Activated CD4-positive, alpha-beta T cell treated with anti-CD3 and anti-CD28 coated beads, Interleukin-10, Interleukin-2, amounts not matched to agents 100 ng/mL and 50 ng/mL, durations not matched to agents 16 hours and 8 hours (primary cell): ENCODE measurements at places on chromosomes 13 and 19.

DNA sequence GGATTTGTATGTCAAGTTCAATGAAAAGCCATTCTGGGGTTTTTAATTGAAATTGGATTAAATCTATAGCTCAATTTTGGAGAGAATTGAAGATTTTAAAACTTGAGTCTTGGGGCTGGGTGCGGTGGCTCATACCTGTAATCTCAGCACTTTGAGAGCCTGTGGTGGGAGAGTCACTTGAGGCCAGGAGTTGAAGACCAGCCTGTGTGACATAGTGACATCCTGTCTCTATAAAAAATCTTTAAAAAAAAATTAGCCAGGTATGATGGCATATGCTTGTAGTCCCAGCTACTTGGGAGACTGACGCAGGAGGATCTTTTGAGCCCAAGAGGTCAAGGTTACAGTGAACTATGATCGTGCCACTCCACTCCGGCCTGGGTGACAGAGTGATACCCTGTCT, 41.2 kb downstream of the VAV1 start:
- DNase-seq: peak; percentile 33

DNA sequence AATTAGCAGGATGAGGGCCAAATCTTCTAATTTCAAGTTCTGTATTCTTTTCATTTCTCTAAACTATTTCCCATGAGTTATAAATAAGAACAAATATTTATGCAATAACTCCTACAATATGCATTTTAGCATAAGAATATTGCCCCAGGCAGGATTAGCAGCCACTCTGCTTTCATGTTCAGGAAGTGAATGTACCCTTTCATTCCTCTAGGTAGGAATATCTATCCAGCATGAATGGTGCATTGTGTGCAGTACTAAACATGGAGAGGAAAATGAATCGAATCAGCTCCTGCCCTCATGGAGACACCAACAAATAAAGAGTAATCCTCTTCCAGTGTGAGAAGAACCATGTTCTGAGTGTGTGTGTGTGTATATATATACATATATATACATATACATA, 41.0 kb downstream of the LHFPL6 start:
- no peak for DNase-seq

GRCh38 chr13:75294110-75294509, 187.9 kb downstream of the TBC1D4 start:
- DNase-seq: no peak

DNA sequence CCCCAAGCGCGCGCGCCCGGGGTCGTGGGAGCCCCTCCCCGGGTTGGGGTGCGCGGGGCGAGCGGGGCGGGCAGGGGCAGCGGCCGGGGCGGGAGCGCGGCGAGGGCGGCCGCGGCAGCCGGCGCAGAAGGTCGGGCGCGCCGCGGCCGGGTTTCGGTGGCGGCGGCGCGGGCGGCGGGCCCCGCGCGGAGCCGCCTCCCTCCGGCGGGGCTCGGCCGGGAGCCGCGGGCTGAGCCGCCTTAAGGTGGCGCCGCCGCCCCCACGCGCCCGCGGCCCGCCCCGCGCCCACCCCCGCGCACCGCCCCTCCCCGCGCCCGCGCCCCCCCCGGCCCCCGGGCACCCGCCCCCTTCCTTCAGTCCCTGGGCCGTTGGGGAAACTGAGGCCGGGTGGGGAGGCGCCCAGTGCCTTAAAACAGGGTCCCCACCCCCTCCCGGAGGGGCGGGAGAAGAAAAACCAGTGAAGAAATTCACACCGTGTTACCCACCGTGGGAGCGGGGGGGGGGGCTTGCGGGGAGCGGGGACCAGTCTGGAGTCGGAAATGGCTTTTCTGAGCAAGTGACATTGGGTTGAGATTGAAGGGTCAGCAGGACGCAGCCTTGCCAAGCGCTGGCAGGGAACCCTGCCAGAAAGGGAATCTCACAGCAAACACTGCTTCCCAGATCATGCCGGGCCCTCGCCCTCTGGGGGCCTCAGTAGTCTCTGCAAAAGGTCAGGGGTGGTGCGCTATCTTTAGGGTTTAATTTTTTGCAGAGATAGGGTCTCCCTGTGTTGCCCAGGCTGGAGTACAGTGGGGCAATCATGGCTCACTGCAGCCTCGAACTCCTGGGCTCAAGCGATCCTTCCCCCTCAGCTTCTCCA, at the start of gene TLE2:
Gene TLE2, minus strand, starts transcription at position 216 of the 859 bp plus-strand sequence. CDS start 376 bp downstream, outside the sequence.
- DNase-seq: no peak

- DNase-seq: no peak
These were observed 67.8 kb downstream of the SUCLA2 start for GRCh38 chr13:47932950-47933923.

GRCh38 chr19:18131841-18132596, 20.9 kb upstream of the PIK3R2 start:
- DNase-seq: no peak

DNA sequence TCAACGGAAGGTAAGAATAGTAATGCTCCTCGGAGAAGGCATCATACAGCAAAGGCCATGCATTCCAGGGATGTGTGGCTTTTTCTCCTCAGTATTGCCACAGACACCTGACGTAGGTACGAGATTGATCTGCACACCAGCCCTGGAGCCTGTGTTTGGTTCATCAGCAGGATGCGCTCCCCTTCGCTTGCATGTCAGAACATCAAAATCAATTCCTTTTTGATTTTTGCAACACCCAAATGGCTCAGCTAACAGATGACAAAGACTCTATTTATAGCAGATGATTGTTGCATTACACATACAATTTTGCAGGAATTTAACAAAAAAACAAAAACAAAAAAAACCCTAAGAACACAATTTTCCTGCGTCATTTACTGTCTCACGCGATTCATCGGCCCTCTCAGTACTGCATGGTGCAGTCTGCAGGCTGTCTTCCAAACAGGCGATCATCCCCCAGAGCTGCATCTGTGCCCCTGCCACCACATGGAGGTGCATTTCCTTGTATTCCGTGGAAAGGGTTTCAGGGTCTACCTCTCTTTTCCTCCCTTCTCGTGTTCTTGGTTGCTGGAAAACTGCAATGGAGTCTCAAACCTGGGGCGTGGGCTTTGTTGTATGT, 207.3 kb downstream of the TEX29 start:
- no peak for DNase-seq

DNA sequence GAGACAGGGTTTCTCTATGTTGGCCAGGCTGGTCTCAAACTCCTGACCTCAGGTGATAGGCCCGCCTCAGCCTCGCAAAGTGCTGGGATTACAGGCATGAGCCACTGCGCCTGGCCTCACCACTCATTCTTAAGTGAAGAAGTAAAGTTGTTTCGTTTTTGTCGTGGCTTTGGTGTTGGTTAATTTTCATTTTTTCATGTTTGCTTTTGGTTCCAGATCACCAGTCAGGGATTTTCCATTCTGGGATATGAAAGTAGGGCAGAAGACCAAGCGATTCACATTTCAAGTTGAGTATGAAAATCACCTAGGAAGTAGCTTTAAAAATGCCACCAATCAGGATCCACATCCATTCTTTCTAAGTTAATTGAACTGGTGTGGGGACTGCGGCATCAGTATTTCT, 289.9 kb downstream of the DIAPH3 start:
- DNase-seq: no peak

GRCh38 chr19:827710-828321, at the start of gene AZU1:
TSS of gene AZU1 (plus strand) at chr19:827837. CDS start at chr19:827847, 10 bp downstream.
- DNase-seq: no peak

DNA sequence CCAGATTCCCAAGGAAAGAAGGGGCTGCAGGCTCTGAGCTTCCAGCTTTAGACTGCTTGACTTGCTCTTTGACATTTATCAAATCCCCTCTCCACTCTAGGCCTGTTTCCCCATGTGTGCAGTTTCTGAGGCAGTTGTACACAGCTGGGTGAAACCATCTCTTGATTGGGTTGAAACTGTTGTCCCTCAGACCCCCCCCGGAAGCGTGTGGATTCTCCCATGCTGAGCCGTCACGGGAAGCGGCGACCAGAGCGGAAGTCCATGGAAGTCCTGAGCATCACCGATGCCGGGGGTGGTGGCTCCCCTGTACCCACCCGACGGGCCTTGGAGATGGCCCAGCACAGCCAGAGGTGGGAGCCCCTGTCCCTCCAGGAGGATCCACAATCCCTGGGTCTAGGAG, 19.7 kb downstream of the BRSK1 start:
- no peak for DNase-seq

- no peak for DNase-seq
These were observed 101.5 kb downstream of the DPF1 start for GRCh38 chr19:38122402-38123093.

- DNase-seq: no peak
These were observed 904.3 kb downstream of the DIAPH3 start for GRCh38 chr13:59259165-59260000.

- no peak for DNase-seq
These were observed 5.2 kb downstream of the TMEM255B start for GRCh38 chr13:113763961-113764792.

- DNase-seq: no peak
These were observed 2672.8 kb upstream of the PCDH20 start for GRCh38 chr13:64088491-64088890.

- no peak for DNase-seq
These were observed 311.5 kb downstream of the RFC3 start for GRCh38 chr13:34129436-34129835.

- DNase-seq: no peak
These were observed 281.2 kb upstream of the SLITRK6 start for GRCh38 chr13:86080340-86080995.

DNA sequence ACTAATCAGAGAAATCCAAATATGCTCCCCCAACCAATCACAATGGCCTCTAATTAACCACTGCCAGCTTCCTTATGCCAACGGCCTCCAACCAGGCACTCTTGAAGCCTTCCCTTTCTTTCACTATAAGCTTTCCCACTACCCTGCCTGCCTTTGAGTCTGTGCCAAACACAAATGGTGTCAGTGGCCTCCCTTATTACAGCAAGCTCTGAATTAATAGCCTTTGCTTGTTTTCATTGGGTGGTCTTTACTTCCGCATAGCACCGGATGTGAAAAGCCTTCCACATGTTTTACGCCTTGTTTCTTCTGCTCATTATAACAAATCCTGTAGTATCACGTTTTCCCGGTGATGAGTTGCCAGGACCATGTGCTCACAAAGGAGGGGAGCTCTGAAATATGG, 1.4 kb upstream of the EDDM13 start:
- no peak for DNase-seq

GRCh38 chr19:507286-508203, at the start of gene TPGS1:
TSS of gene TPGS1 (plus strand) at chr19:507497. CDS start at chr19:507507, 10 bp downstream.
- DNase-seq: peak; percentile 88

DNA sequence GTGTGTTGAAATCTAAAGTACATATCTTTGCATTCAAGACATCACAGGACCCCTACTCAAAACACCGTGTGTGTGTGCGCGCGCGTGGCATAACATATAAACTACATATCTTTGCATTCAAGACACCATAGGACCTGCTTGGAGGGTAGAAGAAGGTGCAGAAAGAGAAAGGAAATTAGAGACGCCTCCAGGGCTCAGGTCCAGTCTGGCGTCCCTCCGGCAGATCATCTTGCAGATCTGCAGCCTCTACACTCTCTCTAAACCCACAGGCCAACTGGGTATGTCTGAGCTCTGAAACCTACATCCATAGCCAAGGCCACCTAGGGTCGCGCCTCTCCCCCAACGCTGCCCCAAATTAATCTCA, 659 bp upstream of the PAFAH1B3 start:
- DNase-seq: no peak

DNA sequence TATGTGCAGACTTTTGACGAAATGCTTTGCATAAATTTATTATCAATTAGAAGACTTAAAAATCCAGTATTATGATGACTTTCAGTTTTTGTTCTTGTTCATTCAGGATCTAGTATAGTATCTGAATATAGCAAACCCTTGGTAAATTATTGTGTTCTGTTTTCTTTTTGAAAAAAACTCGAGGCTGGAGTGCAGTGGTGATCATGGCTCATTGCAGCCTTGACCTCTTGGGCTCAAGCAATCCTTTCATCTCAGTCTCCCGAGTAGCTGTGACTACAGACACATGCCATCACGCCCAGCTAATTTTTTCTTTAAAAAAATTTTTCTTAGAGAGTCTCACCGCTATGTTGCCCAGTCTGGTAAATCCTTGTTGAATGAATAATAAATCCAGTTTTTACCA, 4.6 kb downstream of the FARP1 start:
- no peak for DNase-seq

- DNase-seq: no peak
These were observed 1089.7 kb downstream of the EFNB2 start for GRCh38 chr13:105445796-105446195.

DNA sequence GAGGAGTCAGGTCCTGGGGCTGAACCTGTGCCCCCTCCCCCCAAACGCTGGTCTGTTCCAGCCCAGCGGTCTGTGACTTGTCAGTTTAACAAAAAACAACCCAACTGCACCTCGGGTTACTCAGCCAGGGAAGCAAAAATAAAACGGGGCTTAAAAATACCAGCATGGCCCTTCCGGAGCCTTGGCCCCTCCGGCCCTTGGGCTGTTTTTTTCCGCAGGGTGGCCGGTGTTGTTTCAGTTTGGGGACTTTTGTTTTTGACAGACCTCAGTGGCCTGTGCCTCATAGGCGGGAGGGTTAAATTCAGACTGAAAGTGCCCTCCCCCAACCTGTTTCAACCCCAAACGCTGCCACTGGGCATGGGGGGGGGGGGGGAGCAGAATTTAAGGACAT, 4.0 kb downstream of the TCF3 start:
- DNase-seq: no peak
